NCI-H1048 (cell line): ENCODE measurements at places on chromosomes 13 and 19.

DNA sequence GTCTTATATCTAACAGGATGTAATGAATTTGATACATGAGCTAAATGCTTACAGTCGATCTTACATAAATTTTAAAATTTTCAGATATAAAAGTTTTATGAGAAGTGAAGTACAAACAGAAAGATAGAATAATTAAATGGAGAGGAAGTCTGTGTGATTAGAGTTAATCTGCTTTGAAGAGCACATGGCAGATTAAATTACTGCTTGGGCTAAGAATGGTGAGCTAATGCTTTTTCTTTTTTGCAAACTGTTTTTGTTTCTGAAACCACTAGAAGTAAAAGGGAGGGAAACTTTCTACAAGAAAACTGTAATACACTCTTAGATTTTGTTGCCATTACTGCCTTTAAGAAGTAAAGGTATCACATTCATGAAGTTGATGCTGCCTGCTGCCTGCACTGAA, 96.3 kb upstream of the SPRY2 start:
- no peak for DNase-seq

- DNase-seq, result no peak
Measured at GRCh38 chr19:50688766-50689165, 30.8 kb downstream of the SHANK1 start.

- DNase-seq, result no peak
Measured at GRCh38 chr13:101455863-101456262, 3.4 kb downstream of the ITGBL1 start.

DNA sequence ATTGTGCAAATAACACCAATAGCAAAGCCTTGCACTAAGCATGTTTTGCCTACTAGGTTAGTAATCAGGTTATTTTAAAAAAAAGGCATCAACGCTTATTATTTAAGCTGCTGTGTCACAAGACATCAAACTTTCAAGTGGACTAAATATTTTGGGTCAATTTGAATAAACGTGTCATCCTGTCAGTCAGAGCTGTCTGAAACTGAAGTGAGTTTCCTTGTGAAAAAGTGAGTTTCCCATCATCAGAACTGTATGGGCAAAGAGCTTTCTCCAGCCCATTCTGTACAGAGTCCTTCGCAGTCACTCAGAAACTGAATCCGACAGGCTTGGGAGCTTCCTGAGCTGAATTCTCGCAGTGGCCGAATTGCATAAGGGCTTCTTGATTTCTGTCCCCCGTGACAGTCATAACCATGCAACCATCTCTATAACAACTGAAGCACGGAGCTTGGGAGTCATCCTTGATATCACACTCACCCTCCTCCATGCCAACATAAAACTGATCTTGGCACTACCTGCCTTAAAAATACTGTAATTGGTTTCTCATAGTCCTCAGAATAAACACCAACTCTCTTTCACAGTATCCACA, 139.8 kb downstream of the MIPEP start:
- no peak for DNase-seq

GRCh38 chr19:5078182-5078581, 109.3 kb downstream of the KDM4B start:
- DNase-seq, result no peak

- DNase-seq, result no peak
Measured at GRCh38 chr13:24983094-24983493, 112.8 kb upstream of the PABPC3 start.

DNA sequence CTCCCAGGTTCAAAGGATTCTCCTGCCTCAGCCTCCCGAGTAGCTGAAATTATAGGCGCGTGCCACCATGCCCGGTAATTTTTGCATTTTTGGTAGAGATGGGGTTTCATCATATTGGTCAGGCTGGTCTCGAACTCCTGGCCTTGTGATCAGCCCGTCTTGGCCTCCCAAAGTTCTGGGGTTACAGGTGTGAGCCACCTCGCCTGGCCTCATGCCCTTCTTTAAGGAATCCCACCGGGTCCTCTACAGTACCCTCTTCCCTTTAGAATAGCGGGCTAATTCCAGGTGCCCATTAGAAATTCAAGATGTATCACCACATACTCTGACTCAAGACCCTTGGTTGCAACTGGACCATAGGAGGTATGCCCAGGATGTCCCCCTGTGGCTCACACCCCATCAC, 74.2 kb upstream of the ZNF536 start:
- DNase-seq, result no peak

GRCh38 chr19:41957838-41958366, 1.2 kb downstream of the RABAC1 start:
- DNase-seq, result no peak
